ENCODE measurements at places on chromosomes 5 and 9.

DNA sequence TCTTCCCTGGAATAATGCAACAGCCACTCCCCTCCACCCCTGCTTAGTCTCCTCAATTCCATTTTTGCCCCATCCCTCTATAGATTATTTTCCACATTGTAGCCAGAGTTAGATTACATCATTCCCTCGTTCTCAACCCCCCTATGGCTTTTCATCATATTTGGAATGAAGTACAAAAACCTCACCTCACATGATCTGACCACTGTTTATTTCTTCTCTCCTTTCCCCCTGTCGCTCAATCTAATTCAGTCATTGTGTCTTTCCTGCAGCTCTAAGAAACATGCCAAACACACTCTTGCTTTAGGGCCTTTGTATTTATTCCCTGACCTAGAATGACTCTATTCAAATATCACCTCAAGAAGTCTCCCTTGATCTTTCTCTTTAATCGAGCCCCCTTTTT is 22.6 kb upstream of the HK3 start:
- DNase-seq, result no peak

DNA sequence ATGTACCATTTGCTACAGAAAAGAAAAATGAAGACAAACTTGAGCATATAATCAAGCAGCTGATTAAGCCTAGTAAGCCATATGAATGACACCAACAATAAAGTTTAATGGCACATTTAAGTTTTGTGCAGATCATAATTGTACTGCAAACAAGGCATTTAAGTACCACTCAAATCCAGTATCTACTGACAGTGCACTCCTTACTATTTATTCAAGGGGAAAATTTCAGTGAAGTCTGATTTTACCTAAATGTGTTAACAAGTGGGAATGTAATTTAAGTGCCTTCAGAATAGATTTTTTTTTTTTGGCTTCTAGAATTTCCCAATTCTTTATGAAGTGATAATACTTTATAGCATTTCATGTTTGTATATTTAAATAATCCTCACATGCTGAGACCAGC is 341.0 kb upstream of the POU5F2 start:
- DNase-seq, result no peak

GRCh38 chr5:172886974-172887501 is 53.0 kb downstream of the ERGIC1 start:
- DNase-seq, result no peak

- no peak for DNase-seq
These were observed 1530.6 kb downstream of the EFNA5 start for GRCh38 chr5:106140101-106140500.

- DNase-seq, result no peak
These were observed 116.5 kb downstream of the GDNF start for GRCh38 chr5:37723162-37723961.

- no peak for DNase-seq
These were observed 73.8 kb downstream of the MRPL36 start for GRCh38 chr5:1725641-1726468.

- DNase-seq, result no peak
These were observed 30.0 kb upstream of the GPR21 start for GRCh38 chr9:123003466-123003865.

DNA sequence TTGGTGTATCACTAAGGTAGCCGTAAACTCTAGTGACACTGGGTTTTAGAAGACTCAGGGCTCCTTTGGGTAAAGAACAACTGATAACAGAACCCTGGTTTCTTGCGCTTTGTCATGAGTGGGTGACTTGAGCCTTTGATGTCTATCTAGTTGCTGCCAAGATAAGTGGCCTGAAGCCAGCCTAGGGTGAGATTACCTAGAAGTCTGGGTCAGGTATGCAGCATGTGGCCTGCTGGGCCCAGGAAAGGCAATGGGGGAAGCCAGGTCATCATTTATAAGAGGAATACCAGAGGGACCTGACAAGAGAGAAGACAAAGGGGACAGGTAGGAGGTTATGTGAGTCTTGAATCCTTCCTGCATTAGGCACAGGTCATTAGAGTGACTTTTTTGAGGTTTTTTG is 23.2 kb upstream of the GARNL3 start:
- DNase-seq, result no peak

GRCh38 chr5:124956471-124957029 is 210.1 kb upstream of the ZNF608 start:
- DNase-seq, result no peak

DNA sequence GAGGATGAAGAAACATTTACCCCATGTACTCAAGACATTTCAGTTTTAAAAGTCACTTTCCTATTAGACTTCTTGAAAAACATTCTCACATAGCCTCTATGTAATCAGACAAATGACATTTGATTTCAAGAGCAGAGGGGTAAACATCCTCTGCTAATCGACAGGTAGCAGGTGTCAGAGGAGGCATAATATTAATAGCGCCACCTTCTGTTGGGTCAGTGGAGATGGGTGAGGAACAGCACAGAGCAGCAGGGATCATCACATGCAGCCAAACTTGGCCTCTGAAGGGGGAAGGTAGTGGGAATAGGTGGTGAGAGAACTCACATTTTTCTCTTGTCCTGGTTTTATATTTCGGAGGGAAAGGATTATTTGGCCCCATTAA is 3.3 kb upstream of the LSM11 start:
- DNase-seq, result no peak

GRCh38 chr5:124289130-124289529 is 457.3 kb downstream of the ZNF608 start:
- DNase-seq, result no peak

GRCh38 chr5:59757442-59757841 is 136.1 kb downstream of the PDE4D start:
- no peak for DNase-seq

DNA sequence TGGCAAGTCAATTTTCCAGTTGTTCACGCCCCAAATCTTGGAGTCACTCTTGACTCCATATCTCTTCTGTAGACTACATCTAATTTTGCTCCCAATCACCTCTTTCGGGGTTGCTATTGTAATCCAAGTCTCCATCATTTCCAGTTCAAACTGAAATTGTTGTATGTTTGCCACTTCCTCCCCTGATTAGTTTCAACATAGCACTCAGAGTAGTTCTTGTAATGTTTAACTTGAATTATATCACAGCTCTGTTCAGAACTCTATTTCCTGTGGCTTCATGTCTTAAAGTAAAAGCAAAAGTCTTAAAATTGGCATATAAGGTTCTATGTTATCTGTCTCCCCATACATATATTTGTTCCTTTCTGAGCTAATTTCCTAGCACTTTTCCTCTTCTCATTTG is 348.5 kb upstream of the RIOK2 start:
- DNase-seq, result no peak

DNA sequence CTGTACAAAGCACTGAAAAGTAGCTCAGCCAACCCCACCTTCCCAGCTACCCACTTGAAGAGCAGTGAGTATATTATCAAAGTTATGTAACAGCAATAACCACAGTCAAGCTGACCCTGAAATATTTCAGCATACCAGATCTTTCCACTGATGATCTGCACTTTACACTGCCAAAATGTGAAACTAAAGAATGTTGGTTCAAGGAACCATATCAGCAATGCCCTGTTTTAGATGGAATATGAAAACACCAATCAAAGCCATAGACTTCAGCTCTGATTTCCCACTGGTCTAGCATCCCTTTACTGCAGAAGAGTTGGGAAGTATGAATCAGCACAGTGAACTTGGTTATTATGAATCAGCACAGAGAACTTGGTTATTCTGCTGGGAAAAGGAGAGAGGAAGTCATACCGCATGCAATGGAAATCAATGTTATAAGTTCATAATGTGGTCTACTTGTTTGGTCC is 20.0 kb downstream of the CEMIP2 start:
- DNase-seq, result no peak

- DNase-seq, result no peak
These were observed 30.8 kb upstream of the PURA start for GRCh38 chr5:140083120-140083519.

DNA sequence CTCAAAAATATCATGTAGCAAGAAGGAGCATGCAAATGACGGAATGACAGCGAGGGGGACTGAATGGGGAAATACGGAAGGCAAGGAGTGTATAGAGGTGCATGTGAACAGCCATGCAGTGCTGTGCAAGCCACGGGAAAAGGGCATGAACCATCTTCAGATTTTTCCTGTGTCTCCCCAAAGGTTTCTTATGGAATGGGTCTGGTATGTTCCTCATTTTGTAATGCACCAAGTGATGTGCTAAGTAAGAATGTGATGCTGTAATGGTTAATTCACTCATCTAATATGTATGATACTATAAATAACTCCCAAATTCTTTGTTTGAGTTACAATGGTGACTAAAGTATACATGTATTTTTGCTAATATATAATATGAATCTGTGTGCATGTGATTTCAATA is 99.0 kb upstream of the DAB2 start:
- DNase-seq, result no peak

DNA sequence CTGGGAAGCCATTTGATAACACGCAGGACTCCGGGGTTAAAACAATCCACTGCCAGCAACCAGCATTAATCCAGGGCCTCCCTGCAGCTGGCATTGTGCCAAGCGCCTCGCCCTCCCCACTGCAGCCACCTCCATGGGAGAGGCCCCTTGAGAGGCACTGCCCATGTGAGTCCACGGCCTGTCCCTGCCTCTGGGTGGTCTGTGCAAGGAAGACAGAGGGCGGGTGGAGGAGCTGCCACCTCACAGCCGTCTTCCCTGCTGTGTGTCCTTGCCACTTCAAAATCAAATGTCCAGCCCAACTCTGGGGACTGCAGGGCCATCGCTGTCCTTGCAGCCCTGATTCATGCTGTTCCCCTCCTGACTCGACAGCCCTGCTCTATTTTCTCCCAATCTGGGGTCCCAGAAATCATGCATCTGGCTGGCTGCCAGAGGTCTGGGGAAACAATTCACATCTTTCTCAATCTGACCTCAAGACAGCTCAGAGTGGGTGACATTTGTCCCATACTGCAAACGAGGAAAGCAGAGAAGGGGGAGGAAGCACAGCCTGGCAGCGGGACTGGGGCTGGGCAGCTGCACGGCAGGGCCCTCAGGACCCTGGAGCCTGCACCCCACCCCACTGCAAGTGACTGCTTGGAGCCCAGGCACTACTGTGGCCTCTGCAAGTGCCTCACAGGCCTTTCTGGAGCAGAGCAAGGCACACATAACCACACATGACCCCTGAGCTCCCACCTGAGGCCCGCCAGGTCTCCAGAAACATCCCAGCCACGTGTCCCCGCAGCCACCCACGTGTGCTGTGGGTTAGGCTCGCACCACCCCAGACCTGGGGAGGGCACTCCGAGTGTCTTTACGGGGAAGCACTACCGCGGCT is 15.7 kb downstream of the BRD3OS start:
- DNase-seq, result no peak

All from activated T-cell treated with anti-CD3 and anti-CD28 coated beads for 24 hours (primary cell).